Lung (tissue), 17 donors: ENCODE measurements at places on chromosomes 12 and 14. TPM values are rescaled to one million over a fixed set of nuclear protein-coding genes. Genes with fewer than 3 reads are reported as not detected.

Gene CCDC197
- polyA plus RNA-seq: not detected

Gene IKBIP
- polyA plus RNA-seq: 15.7 TPM

Gene WNK1
- polyA plus RNA-seq: 23.1 TPM

Gene DLK1
- polyA plus RNA-seq: not detected

Gene CMKLR1
- polyA plus RNA-seq: 19.6 TPM

Gene KRT3
- polyA plus RNA-seq: not detected

Gene LRFN5
- polyA plus RNA-seq: 0.40 TPM

Gene ASCL1
- polyA plus RNA-seq: 0.81 TPM

Gene PLCZ1
- polyA plus RNA-seq: not detected

Gene CHGA
- polyA plus RNA-seq: 0.51 TPM

Gene ADSS1
- 6.1 TPM for polyA plus RNA-seq

Gene HRK
- 0.12 TPM for polyA plus RNA-seq

Gene SIX4
- 1.0 TPM for polyA plus RNA-seq

Gene PRIMA1
- 0.22 TPM for polyA plus RNA-seq

Gene POTEM
- polyA plus RNA-seq: not detected

Gene ACRBP
- 0.93 TPM for polyA plus RNA-seq

Gene GTF2A1
- 10.1 TPM for polyA plus RNA-seq

Gene RHOJ
- 10.2 TPM for polyA plus RNA-seq

Gene AMIGO2
- polyA plus RNA-seq: 9.5 TPM

Gene SCNN1A
- 86.6 TPM for polyA plus RNA-seq
